ENCODE measurements at places on chromosomes 6 and 20.

DNA sequence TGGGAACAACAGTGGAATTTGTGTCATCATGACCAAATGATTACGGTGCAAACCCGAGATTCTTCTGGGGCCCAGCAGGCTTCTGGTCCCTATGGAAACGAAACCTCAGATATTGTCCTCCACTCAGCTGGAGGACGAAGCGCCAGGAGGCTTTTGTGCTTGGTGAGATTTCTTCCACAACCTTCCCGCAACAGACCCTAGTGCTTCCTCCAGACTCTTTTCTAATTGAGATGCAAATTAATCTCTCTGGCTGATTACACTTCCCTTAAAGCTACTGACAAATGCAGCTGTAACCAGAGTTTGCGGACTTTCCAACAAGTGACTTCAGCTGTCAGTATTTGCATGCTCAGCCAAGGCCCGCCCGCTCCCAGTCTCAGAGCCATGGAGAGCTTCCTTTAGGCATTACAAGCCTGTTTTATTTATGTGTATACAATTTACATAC is 96.0 kb downstream of the INSM1 start:
- no peak for ATAC-seq

- ATAC-seq: no peak
These were observed 6.0 kb downstream of the RNF24 start for GRCh38 chr20:4009309-4009708.

DNA sequence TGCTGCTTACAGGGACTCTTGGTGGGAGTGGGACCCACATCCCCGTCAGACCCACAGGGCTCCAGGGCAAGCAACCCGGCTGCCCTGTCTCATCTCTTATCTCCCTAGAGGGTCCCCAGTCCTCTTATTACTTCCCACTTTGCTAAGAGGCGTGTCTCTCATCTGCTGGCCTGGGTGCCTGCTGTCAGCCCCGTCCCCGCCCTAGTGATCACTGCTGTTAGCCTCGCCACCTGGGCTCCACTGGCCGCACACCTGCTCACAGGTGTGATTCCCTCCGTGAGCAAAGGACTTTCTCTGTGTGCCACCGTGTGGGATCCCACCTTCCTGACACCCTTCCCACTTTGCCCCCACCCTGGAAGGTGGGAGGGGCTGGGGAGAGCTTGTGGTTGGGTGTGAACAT is 57.6 kb downstream of the TCP11 start:
- no peak for ATAC-seq

DNA sequence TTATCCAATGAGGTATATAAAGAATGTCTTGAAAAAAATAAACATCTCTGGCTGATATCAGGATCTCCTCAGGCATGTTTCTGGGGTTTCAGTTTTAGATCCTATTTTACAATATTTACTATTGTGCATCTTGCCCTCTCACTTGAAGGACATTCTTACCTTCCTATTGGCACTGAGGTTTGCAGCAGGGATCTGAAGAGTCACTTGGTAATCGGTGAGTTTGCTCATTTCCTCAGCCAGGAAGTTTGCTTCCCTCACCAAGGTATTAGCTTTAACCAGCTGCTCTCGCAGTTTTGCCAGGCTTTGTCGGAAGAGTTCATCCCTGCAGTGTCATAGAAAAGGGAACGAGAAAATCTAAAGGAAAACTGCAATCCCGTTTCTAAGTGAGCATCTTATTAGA is 101.9 kb upstream of the NUP153 start:
- no peak for ATAC-seq

DNA sequence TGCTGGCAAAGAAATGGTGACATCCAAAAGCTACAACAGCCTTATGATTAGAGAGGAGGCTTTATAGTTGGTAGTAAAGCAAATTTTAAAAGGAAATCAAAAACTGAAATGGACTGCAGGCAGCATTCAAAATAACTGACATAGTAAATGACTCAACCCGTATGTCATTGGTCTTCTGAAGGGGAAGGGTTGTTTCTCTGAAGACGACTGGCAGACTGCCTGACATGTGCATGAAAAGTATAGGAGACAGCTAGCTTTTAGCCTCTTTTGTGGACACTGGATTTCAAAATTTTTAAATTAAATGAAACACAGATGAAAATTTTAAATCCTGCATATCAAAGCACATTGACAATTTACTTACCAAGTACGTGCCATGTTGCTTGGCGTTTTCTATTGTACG is 90.7 kb downstream of the TRMT6 start:
- ATAC-seq: no peak
